Central memory CD4-positive, alpha-beta T cell (primary cell): ENCODE measurements at places on chromosomes 7 and 10.
A peak's percentile ranks its signal among the peaks of the same experiment; 100 is the strongest.

DNA sequence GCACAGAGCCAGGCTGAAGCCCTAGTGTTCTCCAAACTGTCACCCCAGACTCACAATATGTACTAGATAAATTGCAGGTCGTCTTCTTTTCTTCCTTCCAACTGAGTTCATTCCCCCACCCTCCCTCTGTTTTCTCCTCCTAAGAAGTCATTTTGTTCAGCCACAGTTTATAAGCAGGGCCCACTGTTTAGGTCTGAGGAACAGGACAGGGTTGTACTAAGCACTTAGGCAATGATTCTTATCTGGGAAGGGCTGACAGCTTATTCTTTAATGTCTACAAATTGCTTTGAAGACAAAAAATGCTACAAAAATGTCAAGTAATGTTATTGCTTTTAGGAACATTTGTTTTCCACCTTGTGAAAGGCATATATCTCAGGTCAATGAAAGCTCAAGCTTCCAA, 59.1 kb downstream of the CDC123 start:
- no peak for DNase-seq

DNA sequence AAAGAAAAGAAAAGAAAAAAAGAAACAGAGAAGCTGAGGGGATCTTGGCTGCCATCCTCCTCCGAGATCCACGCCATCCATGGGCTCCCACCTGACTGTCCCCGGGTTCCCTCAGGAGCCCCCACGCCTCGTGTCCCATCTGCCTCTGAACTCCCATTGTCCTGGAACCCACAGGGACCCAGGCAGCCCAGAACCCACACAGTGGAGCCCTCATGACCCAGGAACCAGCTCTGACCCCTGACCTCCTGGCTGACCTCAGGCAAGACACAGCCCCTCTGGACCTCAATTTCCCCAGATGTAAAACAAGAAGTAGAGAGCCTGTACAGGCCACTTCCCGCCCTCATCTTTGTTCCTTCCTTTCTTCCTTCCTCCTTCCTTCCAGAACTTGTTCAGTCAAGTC, 40.4 kb downstream of the RASGEF1A start:
- no peak for DNase-seq

- no peak for DNase-seq
Observed at GRCh38 chr7:6151994-6152735, 120.3 kb downstream of the CYTH3 start.

DNA sequence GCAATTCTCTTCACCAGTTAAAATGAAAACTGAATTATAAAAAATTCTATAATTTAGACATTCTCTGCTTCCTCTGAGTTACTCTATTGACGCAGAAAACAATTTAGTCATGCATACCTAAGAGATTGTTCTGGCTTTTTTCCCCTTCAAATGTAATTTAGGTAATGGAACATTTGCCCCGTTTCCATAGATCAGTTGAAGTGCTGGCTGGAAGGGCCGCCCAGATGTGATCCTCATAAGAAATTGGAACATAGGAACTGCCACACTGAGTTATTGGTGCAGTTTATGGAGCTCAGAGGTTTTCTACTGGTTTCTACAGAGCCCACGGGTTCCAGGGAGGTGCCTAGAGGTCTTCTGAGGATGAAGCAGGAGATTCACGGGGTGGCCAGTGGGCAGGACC, 581.7 kb downstream of the SDK1 start:
- DNase-seq: no peak

GRCh38 chr10:95651346-95652060, 5.0 kb downstream of the ALDH18A1 start:
- no peak for DNase-seq

DNA sequence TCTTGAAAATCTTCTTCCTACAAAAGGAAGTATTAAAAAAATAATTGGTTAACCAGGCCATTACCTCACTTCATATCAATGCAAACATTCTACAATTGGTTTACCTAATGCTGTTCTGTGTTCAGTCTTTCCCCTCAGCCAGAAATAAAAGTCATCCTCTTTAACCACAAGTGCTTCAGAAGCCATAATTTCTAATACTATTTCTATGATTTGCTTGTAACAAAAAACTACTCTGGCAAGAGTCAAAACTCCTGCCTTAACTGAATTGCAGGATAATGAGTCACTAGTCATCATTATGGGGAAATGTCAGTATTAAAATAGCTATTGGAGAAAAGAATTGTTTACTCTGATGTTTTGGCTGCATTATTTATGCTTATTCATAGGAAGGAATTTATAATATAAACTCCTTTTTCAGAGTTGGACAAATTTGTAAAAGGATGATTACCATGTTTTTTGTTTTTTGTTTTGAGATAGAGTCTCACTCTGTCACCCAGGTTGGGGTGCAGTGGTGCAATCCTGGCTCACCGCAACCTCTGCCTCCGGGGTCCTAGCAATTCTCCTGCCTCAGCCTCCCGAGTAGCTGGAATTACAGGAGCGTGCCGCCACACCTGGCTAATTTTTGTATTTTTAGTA, 55.5 kb upstream of the ODAD2 start:
- DNase-seq: no peak

DNA sequence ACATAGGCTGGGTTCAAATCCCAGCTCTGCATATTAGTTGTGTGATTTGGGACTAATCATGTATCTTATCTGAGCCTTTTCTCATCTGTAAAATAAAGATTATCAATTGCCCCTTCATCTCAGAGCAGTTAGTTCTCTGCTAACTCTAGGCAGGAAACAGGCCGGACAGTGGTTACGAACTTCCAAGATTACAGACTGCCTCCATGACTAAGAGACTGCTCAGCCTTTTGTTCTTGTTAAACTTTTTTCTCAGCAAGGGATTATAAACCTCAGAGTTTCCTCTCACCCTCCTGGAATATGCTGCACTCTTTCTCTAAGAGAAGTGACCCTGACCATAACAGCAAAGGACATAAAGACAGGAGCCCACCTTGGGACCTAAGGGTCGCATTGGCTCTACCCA, 52.5 kb upstream of the NFKB2 start:
- DNase-seq: no peak

- no peak for DNase-seq
Observed at GRCh38 chr10:46555366-46555712, 1.1 kb downstream of the GPRIN2 start.

DNA sequence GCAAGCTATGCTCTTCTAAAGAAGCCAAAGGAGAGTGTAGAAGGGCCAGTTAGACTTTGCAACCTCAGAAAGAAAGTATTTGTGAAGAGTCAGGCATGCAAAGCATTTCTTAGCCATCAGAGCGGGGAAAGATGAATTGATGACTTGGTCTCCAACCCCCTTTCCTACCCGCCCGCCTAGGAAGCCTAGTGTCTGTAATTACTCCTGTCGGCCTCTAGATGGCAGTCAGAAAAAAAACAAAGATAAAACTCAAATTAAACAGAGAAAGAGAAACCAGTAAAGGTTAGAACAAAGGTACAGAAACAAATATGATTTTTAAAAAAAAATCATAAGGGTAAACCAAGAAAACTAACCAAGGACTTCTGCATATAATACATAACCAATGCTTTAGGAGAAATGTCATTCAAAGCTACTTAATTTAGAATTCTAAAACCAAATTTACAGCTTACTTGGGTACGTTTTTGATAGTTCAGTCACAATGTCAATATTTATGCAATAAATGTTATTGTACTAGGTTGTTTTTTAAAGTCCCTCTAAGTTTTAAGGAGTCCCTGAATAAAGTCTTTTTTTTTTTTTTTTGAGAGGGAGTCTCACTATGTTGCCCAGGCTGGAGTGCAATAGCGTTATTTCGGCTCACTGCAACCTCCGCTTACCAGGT, 97.6 kb downstream of the LYZL1 start:
- peak; percentile 15 for DNase-seq

DNA sequence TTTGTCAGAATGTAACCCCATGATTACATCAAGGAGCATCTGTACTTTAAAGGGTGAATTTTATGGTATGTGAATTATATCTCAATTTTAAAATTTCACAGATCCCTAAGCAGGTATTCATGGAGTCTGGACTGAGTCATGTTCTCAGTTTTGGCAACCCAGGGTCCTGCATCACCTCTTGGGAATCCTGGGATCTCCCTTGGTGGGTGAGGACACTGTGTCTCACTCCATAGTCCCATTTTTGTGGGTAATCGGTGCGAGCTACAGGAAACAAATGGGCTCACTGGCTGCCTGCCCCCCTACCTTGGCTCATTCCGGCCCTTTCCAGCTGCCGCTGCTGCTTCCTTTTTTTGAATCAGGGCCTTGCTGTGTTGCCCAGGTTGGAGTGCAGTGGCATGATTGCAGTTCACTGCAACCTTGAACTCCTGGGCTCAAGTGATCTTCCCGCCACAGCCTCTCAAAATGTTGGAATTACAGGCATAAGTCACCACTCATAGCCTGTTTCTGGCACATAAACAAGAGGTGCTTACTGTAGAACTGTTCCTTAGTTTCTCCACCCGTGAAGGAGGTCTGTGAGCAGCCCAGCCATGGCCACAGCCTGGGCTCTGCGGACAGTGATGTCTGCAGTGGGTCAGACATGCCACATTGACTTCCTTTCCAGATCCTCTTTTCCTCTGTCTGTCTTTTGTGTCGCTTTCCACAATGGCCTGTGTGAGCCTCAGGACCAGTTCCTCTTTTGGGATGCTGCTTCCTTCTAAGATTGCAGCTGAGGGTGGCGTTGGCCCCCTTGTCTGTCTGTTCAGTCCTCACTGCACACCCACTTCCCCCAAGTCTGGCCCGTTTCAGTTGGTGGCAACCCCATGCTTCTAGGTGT, 14.5 kb downstream of the PALD1 start:
- DNase-seq: no peak

DNA sequence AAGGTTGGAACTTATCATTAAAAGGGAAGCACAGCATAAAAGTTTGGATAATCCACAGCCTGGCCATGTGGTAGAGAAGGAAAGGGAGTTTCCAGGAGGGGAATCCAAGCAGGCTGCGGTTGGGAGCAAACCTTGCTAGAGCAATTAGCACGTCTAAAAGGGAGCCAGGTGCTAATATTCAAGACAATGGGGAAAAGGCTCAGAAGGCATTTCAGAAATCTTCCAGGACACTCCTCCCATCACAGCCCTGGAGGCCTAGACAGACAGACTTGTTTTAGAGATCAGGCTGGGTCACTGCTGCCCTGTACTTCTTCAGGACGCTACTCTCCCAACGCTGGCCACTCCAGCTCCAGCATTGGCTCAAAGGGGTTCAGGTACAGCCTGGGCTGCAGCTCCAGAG, 96.2 kb upstream of the KAT6B start:
- no peak for DNase-seq

- DNase-seq: no peak
Observed at GRCh38 chr10:86857128-86857721, 100.2 kb downstream of the MMRN2 start.

- no peak for DNase-seq
Observed at GRCh38 chr7:15481132-15481531, 80.7 kb downstream of the AGMO start.
